ENCODE measurements at places on chromosomes 4 and X. TPM values are rescaled to one million over a fixed set of nuclear protein-coding genes. Genes with fewer than 3 reads are reported as not detected.
A peak's percentile ranks its signal among the peaks of the same experiment; 100 is the strongest.

DNA sequence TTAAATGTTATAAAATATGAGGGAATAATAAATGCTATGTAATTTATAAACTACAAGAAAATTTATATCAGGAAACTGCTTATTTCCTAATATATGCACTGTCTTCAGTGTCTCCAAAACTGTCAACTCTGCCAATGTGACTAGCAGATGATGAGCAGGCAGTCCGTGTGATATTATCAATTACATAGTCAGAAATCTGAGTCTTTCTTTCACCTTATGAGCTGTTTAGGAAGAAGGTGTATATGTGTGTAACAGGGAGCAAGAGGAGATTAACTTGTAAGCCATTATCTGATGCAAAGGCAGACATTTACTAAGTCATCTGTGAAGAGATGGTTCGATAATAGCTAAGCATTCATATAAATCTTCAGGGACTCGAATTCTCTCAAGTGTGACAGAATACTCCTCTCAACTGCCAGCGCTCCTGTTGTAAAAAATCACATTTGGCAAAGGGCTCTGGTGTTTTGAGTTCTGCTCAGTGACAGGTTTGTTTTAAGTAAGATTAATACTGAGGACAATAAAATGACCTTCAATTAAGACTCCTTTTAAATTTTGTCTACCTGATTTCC, 79.7 kb downstream of the SNCA start:
- no peaks in the 10 kb centered on the region for H3K4me1 ChIP-seq
- no peak overlapping the region for H3K27ac ChIP-seq
- DNase-seq: no peak
- no peaks in the 10 kb centered on the region for H3K27me3 ChIP-seq
- H3K4me3 ChIP-seq: no peak overlapping the region
- H3K36me3 ChIP-seq: no peaks in the 10 kb centered on the region

The NDUFB11 gene
- 86.1 TPM for total RNA-seq

The NHSL2 gene
- 4.0 TPM for total RNA-seq

DNA sequence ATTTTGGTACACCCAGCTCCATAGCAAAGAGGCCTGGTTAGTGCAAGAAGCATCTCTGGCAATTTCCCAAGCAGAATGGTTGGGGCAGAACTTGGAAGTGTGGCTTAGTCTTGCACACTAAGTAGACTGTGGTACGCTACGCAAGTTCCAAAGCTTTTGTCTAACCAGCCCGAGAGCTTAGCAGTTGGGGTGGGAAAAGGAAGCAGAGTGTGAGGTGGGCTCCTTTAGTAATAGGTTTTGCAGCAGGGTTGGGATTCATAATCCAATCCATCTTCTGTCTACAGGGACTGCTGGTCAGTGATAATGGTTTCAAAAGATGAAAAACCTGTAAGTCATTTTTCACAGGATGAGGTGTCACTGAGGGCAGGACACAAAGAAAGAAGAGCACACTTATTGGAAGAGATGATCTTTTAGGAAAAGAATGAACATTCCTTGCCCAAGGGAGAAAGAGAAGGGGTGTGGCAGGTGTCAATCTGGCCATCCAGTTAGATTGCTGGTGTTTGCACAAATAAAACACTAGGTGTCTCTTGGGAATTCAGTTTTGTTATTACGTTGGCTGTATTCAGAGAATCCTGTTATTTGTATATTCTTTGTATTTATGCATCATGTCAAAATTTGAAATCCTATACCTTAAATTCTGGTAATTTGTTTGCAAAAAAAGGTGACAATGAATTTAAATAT, 244.3 kb downstream of the GPAT3 start:
- H3K4me3 ChIP-seq: no peak overlapping the region
- DNase-seq: no peak
- H3K4me1 ChIP-seq: peaks cover 3% of the 10 kb centered on the region
- H3K27ac ChIP-seq: no peak overlapping the region
- H3K27me3 ChIP-seq: no peaks in the 10 kb centered on the region

GRCh38 chr4:76301775-76302162, 4.8 kb upstream of the STBD1 start:
- H3K4me3 ChIP-seq: no peak overlapping the region
- peaks cover 20% of the 10 kb centered on the region for H3K27me3 ChIP-seq
- H3K4me1 ChIP-seq: no peaks in the 10 kb centered on the region
- no peak overlapping the region for H3K27ac ChIP-seq
- no peaks in the 10 kb centered on the region for H3K36me3 ChIP-seq
- DNase-seq: no peak

DNA sequence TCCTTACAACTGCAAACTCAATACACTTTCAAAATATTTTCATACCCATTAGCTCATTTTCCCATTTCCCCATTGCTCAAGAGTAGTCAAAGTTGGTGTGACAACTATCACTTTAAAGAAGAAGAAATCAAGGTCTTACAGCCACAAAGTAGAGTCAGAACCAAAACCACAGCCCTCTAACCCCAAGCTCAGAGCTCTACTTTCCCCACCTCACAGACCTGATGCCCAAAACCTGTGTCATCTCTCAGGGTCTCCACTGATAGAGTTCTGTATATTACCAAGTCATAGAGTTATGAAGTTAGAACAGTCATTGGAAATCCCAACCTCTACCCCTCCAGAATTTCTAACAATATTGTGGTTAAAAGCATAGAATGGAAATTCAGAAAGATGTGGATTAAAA, 505.8 kb downstream of the RAB28 start:
- no peaks in the 10 kb centered on the region for H3K27me3 ChIP-seq
- H3K27ac ChIP-seq: no peak overlapping the region
- H3K4me3 ChIP-seq: no peak overlapping the region
- no peak for DNase-seq

GRCh38 chr4:58261526-58261925, 1151.3 kb upstream of the IGFBP7 start:
- H3K27me3 ChIP-seq: no peaks in the 10 kb centered on the region
- DNase-seq: no peak
- H3K4me1 ChIP-seq: no peaks in the 10 kb centered on the region
- H3K27ac ChIP-seq: no peak overlapping the region
- no peak overlapping the region for H3K4me3 ChIP-seq

- H3K4me3 ChIP-seq: no peak overlapping the region
- DNase-seq: peak; percentile 83
- peaks cover 16% of the 10 kb centered on the region for H3K4me1 ChIP-seq
Measured at GRCh38 chrX:111100191-111100590, 4.2 kb downstream of the PAK3 start.

- peak; percentile 78 for DNase-seq
- no peak overlapping the region for H3K4me3 ChIP-seq
Measured at GRCh38 chr4:38034986-38035882, 75.0 kb downstream of the PTTG2 start.

All from neural progenitor cell (in vitro differentiated cells).